ENCODE measurements at places on chromosomes 13 and 19.
A peak's percentile ranks its signal among the peaks of the same experiment; 100 is the strongest.

GRCh38 chr19:33634361-33635091 is 12.8 kb downstream of the CHST8 start:
- DNase-seq: no peak

- no peak for DNase-seq
Measured at GRCh38 chr19:6713773-6714692, 6.4 kb downstream of the C3 start.

DNA sequence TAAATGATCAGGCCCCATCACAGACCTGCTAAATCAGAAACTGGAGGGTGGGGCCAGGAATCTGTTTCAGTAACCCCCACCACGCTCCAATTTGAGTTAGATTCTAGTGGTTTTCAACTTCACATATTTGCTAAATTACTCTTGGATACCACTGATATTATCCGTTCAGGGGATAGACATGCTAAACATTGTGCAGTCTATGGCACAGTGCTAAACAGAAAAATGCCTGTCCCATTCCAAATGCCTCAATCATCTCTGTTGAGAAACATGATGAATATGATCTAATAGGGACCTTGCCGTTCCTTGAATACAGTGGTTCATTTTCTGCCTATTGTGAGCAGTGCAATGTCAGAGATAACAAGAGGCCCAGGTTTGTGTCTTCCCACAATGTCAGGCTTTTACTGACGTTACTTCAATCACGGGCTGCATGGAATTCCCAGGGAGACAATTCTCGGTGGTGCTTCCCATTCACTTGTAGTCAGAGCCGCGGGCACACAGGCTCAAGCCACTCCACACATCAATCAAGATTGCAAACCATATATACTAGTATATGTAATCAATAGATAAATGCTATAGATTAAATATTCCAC is 52.7 kb downstream of the MYO16 start:
- peak; percentile 29 for DNase-seq

- no peak for DNase-seq
Measured at GRCh38 chr13:43195551-43195950, 172.2 kb downstream of the DNAJC15 start.

- no peak for DNase-seq
Measured at GRCh38 chr13:102907016-102907756, 61.4 kb downstream of the ERCC5 start.

DNA sequence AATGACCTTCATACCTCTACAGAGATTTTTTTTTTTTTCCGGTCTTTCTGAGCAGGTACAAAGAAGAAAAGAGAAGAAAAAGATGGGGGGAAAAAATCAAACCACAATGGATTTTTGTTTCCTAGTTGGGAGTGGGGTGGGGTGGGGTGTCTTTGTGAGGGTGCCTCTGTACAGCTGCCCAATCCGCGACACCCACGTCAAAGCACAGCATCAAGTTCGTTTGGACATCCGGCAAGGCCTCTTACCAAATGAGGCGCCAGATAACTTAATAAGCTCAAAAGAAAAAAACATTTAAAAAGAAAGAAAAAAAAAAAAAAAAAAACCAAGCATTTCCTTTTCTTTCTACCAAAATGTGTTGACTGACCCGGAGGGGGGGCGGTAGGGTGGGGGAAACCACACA is 70.3 kb upstream of the NFIC start:
- DNase-seq: no peak

Measured in fibroblast of skin of left biceps (primary cell).